ENCODE measurements at places on chromosomes 5 and 9. TPM values are rescaled to one million over a fixed set of nuclear protein-coding genes. Genes with fewer than 3 reads are reported as not detected.

- DNase-seq = no peak
Observed at GRCh38 chr5:94196953-94197352, 421.5 kb downstream of the KIAA0825 start.

DNA sequence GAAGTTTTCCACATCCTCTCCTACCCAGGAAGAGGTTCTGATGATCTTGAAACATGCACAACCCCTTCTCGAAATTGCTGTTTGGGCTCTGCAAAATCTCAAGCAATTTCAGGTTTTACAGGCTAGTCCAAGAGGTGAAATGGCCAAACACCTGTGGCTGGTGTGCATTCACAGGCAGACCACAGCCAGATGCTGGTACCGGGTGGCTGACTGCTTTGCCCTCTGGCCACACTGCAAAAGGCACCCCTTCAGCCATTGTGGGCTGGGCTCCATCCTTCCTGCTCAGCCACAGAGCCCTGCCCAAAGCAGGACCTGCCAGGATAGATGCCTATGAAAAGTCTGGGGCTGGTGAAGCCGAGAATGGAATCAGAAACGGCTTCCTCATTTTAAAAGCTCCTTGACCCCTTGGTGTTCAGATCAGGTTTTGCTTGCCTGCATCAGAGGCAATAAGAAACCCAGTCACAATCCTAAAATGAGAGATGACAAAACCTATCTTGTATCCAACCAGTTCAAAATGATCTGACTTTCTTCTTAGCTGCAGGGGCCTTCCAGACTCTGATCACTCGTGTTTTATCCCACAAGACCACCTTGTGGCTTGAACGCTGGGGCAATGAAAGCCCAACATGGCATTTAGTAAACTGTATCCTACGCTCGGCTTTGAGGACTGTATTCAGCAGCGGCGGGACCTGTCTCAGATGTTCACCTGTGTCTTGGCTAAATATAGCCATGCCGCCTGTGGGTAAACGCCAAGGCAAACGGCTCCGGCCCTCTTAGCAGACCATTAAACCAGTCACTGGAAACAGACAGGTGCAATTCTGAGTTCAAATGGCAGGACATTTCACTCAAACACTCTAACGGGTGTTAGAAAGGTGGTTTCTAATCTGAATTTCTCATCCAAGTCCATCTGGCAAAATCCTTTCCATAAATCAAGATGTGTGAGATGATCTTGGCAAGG lies 49.6 kb downstream of the EPB41L4B start:
- no peak for DNase-seq

DNA sequence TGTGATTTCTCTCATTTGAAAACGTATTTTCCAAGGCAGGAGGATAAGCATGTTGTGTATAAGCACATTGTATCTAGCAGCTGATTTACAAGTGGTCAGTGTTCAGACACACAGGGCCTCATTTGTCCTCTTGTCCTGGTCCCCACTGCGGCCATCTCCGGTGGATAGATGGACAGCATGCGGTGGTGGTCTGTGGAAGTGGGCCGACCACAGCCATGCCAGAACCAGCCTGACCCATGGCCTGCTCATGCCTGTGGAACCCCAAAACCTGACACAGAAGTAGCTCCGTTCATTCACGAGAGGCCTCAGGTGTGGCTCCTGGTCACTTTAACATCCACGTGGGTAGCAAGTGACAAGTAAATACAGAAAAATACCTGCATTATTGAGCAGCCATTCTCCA lies 14.6 kb downstream of the IRX2 start:
- DNase-seq = no peak

DNA sequence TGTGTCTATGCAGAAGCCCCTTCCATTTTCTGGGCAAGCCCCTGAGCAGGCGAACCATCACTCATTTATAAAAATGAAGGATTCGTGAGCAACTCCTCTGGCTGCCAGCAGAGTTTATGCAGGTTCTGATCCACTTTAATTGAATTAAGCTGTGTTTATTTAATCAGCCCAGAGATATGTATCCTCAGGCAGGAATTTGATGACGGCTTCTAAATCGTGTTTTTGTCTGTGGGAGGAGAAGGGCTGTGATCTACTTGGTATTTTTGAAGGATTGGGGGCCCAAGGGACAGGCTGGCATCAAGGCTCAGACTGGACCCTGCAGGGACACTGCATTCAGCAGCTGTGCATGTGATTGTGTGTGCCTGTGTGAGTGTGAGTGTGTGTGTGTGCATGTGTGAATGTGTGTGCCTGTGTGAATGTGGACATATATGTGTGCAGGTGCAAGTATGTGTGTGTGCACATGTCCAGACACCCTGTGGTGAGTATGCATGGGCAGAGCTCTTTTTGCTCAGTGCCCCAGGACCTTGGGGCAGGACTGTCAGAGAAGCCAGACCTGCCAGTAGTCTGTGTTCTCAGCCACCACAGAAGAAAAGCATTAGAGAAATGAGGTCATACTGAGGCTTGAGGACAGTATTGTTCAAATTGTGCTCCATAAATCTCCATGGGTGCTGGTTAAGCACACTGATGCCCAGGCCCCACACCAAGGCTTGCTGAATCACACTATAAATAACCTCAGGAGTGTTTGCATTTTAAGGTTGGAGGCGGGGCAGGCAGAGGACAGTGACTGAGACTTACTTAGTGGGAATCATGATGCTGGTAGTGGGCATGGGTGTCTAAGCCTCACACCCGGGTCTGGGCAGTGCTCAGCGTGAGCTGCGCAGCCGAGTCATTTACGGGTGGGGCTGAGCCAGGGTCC lies 164.0 kb downstream of the CARTPT start:
- DNase-seq = no peak

DNA sequence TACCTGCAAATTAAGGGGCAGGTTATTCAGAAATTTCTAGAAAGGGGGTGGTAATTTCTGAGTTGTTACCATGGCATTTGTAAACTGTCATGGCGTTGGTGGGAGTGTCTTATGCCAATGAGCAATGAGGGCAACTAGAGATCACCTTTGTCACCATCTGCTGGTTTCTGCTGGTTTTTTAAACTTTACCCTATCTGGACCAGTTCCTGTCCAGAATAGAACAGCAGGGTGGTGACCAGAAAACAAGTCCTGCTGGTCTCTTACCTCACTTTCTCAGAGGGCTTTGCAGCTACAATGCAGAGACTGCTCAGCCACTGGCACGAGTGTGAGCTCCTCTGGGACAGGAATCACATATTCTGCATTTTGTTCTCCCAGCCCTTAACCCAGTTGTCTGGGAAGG lies 51.4 kb downstream of the FAM114A2 start:
- no peak for DNase-seq

GRCh38 chr5:172140120-172140519 lies 47.9 kb downstream of the STK10 start:
- DNase-seq = no peak

- DNase-seq = peak; percentile 83
Observed at GRCh38 chr9:114592356-114592755, 4.8 kb downstream of the ATP6V1G1 start.

The ACOT12 gene
- total RNA-seq = not detected

The TLX3 gene
- not detected for total RNA-seq
